ENCODE measurements at places on chromosomes 11 and 22.

- DNase-seq: no peak
Observed at GRCh38 chr11:43403357-43404231, 44.9 kb downstream of the TTC17 start.

- DNase-seq: no peak
Observed at GRCh38 chr11:123328281-123328867, 101.7 kb upstream of the GRAMD1B start.

- no peak for DNase-seq
Observed at GRCh38 chr22:24883432-24883831, 63.1 kb downstream of the LHFPL7 start.

DNA sequence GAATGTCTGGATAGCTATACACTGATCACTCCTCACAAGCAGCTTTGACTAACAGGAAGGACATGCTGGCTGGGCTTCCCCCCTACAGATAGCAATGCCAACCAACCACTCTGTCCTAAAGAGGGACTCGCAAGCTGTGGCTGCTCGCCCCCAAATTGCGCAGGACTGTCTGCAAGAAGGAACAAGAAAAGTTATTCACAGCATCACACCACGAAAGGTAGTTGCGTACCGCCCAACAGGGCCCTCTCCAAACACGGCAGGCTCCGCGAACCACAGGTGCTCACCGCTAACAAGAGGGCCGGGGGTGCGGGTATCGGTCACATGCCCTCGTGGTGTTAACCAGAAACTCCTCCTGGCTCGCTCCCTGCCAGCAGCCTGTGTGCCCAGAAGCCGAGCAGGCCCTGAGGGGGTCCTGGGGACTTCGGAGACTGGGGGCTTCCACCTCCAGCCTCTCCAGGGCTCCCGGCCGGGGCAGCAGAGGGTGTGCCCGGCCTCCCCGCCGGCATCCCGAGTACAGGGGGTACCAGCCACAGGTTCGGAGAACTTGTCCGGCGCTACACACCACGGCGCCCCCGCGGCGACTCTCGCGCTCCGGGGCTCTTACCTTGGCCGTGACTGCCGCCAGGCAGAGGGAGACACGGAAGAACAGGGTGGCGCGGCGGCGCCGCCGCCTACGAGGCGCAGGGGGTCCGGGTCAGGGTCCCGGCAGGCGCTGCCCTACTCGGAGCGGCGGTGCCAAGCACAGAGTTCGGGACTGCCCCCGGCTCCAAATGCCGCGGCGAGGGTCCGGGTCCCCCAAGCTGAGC is 682 bp downstream of the LARGE1 start:
- no peak for DNase-seq

- DNase-seq: no peak
Observed at GRCh38 chr22:45960477-45961386, 16.2 kb downstream of the WNT7B start.

DNA sequence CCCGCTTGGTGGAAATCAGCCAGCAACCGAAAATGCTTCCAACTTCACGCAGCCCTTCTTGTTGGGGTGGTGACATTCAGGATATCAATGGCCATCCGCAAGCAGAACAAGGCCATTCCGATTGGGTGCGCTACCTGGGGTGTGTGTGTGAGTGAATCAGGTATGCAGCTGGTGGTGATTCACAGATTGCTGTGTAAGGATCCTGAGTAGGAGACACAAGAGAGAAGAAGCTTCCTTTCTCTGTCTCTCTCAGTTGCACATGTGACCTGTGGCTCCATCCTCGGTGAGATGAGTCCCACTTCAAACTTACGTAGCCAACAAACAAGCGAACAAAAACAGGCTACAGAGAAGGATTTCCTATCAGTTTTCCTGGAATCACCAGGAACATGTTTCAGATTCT is 9.6 kb upstream of the TMEM184B start:
- DNase-seq: no peak

GRCh38 chr11:127390465-127390864 is 389.9 kb upstream of the KIRREL3 start:
- DNase-seq: no peak

DNA sequence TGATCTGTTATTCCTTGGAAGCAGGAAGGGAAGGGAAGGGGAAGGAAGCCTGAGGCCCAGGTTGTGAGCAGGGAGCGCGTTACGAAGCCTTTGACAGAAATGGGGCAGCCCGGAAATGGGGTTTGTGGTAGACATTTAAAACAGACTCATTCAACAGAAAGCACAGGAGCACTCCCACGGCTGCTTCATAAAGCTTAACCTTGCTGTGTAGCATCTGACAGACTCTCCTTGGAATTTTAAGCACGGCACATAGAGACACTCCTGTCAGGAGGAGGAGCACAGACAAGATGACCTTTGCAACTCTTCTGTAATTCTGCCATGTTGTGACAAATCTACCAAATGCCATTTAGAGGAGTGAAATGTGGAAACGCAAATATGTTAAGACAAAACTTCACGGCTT is 131.6 kb downstream of the FBXO7 start:
- DNase-seq: no peak

GRCh38 chr11:126421271-126421671 is 65.8 kb downstream of the ST3GAL4 start:
- DNase-seq: no peak

GRCh38 chr11:13713982-13714381 is 45.5 kb downstream of the FAR1 start:
- no peak for DNase-seq

DNA sequence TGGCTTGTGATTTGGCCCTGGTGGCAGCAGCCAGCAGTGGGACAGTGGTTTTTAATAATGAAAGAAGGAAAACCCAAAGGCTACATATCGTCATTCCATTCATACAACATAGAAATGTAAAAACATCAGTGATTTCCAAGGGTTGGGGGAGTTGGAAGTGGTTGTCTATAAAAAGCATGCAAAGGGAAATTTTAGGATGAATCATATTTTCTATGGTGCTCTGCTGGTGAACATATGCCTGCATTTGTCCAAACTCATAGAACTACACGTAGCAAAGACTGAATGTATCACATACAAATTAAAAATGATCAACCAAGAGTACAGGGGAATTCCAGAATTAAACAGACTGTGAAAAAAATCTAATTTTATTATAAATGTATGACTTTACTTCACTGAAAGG is 11.1 kb downstream of the OR5B3 start:
- no peak for DNase-seq
